ENCODE measurements at places on chromosomes 2 and 18.

- no peak for DNase-seq
Observed at GRCh38 chr2:36701391-36701795, 4.9 kb downstream of the VIT start.

DNA sequence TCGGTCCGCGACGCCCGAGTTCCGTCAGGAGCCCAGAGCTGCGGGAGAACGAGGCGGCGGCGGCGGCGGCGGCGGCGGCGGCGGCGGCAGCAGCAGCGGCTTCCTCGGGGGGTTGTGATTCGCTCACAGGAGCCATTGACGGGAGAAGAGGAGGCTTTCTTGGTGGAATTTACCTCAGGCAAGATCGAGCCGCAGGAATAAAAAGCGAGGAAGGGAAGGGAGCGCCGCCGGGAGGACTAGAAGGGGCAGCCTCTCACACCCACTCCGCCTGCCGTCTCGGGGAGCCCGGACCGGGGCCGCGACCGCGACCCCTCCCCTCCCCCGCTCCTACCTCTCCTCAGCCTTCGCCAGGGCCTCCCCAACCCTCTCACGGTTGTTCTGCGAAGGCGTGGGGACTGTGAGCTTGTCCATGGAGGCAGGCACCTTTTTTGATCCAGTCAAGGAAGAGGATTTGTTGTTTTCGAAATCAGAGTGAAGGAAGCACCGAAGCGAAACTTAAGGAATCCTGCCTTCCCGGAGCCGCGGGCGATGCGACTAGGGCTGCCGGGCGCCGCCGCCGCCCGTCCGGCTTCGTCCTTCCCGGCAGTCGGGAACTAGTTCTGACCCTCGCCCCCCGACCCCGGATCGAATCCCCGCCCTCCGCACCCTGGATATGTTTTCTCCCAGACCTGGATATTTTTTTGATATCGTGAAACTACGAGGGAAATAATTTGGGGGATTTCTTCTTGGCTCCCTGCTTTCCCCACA, 506 bp downstream of the BMPR2 start:
- DNase-seq, result peak; percentile 58

DNA sequence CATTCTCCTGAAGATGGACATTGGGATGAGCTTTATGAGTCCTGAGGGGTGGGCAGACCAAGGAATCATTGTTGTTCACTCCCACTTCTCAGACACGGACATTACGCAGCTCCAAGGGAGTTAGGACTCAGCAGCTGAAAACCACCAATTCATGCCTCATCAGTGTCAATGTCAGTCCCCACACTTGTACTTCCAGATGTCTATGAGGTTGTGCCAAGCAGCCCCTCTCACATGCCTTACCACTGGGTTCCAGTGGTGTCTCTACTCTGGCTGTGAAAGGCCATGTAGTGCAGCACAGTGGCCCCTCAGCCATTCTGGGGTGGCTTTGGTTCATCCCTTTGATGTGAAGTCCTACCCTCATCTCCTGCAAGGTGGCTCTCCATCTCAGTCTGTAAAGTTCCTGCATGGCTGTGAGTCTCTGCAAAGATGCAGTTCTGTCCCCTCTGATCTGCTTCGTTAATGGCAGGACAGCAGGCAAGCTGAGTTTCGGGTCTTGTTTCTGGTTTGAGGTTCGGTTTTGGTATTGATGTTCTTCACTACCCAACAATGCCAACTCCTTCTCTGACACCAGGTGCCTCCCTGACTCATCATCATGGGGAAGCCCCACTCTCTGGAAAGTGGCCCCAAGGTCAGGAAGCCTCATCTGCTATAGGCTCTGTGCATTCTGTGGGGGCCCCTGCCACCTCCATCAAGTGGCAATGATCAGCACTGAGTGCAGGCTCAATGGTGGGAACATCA, 14.0 kb upstream of the COL6A3 start:
- DNase-seq, result peak; percentile 87

- DNase-seq, result no peak
Observed at GRCh38 chr2:241190291-241190981, 2.0 kb downstream of the ANO7 start.

DNA sequence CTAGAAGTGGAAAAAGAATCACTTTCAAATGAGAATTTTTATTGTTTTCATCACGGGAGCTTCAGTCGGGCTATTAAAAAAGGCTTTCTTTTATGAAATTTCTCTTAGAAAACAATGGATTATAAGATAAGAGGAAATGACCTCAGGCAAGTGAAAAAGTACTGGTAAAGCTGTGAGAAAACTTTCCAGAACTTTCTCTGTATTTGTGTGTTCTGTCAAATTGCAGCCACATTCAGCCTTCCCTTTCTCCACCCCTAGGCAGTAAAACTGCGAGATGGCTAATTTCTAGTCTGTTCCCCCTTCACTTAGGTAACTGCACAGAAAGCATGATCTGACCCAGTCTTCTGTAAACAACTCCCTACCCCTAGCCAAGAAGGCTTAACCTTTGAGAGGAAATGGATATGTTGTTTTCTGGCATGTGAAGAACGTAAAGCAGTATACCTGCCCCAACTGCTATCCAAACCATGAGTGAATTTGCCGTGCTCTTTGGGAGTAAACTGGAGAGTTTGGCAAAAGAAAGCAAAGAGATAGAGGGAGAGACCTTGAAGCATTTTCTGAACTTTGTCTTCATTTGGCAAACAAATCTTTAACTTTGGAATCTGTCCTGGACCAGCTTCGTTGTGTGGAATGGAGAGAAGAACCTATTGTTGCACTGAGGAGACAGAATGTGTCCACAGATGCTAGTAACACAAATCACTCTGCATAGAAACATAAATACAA, 105.4 kb downstream of the ETAA1 start:
- DNase-seq, result no peak

DNA sequence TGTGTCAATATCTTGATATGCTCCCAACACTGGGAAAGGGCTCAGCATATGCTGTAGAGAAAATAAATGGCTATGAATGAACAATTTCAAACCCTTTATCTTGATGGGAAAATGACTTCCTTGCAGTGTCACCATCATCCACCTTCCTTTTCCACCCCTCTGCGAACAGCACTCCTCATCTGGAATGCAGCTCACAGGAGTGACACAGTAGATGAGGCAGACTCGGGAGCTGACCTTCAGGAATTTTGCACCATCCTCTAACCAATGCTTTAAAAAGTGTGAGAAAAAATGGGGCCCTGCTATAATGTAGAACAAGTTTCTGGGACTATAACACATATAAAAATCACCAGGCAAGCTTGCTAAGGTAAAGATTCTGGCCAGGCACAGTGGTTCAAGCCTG, 41.3 kb upstream of the YPEL5 start:
- no peak for DNase-seq

GRCh38 chr2:9778471-9779316, 64.6 kb upstream of the TAF1B start:
- no peak for DNase-seq
